IMR-90 (cell line): ENCODE measurements at places on chromosomes 13 and 19. TPM values are rescaled to one million over a fixed set of nuclear protein-coding genes. Genes with fewer than 3 reads are reported as not detected.

GRCh38 chr19:7868671-7869452 lies 5.3 kb downstream of the PRR36 start:
- DNase-seq = peak; percentile 44

DNA sequence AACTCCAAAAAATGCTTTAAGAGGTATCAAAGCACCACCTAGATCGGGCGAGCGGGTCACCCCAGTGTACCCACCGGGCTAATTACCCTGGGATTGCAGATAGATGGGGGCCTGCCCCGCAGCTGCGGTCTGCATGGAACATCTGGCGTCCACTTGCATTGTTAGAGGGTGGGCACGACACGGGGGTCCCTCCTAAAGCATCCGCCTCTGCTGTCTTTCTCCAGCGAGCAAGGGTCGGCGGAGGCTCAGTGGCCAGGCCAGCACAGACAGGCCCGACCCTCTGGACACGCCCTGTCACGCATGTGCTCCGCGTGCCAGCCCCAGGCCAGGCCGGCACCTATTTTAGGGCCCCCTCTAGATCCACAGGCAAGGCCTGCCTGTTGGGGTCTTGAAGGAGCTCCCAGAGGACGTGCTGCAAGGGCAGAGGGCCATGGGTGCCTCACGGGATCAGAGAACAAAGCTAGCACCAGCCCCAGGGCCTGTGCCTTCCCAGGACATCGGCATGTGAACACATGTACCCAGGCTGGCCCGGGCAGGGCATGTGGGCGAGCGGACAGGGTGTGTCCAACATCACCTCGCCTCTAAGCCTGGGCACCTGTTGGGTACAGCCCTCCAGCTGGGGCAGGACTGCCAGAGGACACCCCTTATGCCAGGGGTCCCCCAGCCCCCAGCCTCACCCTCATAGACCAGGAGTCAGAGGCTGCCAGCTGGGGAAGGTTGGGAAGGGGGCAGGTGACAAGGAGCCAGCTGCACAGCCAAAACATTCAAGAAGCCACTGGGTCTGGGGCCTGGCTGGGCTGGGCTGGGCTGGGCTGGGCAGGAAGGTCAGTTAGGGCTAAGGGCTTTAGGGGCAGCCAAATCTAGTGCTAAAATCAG lies 35.6 kb upstream of the NANOS3 start:
- no peak for DNase-seq

The MTUS2 gene
- total RNA-seq = under 0.01 TPM in 1 of 2 replicates, not detected in the other

The PEX11G gene
- total RNA-seq = 0.72 and 1.1 TPM in 2 replicates

The OR10H1 gene
- not detected in 2 replicates for total RNA-seq

DNA sequence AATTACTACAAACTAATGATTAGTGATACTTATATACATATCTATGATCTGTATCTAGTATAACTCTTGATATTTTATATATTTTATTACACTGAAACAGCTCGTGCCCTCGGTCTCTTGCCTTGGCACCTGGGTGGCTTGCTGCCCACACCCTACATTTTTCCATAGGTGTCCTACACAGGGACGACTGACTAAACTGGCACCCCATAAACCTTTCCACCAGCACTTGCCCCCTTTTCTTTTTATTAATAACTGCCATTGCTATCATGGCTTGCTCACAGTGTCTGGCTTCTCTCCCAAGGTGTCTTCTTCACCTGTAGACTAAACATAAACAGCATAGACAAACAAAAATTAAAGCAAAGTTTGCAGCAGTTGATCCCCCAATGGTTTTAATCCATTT lies 30.4 kb downstream of the CLEC4M start:
- DNase-seq = no peak

- no peak for DNase-seq
Measured at GRCh38 chr19:7547159-7547558, 11.6 kb downstream of the PNPLA6 start.

The FOXA3 gene
- total RNA-seq = not detected in 2 replicates

DNA sequence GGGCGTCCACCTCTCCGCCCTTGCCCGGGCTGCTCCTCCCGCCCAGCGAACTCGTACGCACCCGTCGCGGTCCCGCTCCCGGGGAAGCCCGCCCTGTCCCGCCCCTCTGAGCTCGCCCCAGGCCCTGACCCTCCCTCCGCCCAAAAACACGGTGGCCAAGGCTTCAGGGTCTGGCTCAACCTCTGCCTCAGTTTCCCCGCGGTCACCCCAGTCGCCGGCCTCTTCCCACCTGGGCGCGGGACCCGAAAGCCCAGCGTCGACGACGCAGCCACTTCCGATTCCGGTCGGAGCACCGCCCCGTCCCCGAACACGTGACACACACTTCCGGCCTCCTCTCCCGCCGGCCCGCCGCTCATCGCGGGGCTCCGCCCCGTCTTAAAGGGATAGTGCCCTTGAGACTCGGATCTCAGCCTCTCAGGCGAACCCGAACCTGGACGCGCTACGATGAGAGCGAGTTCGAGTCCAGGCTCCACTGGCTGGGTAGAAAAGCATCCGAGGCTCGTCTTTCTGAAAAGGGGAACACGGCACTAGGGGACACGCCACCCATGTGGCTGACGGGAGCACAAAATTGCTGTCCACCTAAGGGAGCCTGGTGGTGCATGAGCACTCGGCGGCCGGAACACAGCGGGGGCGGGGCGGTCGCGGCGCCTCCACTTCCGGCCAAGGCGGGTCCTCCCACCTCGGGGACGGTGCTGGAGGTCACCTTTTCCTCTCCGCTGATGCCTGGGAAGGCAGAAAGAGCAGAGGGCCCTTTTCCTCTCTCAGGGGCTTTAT lies at the start of gene C19orf25:
Gene C19orf25 (minus strand): TSS at position 282 of the 774 bp plus-strand sequence. CDS start 312 bp downstream, outside the sequence.
- DNase-seq = peak; percentile 89

GRCh38 chr19:36460046-36460445 lies 29.3 kb downstream of the ZNF566 start:
- peak; percentile 29 for DNase-seq

The LRRC4B gene
- total RNA-seq = not detected in 2 replicates

- peak; percentile 57 for DNase-seq
Measured at GRCh38 chr19:54160182-54160811, 776 bp upstream of the LENG1 start.

The LIN7B gene
- total RNA-seq = 2.8 and 3.8 TPM in 2 replicates

DNA sequence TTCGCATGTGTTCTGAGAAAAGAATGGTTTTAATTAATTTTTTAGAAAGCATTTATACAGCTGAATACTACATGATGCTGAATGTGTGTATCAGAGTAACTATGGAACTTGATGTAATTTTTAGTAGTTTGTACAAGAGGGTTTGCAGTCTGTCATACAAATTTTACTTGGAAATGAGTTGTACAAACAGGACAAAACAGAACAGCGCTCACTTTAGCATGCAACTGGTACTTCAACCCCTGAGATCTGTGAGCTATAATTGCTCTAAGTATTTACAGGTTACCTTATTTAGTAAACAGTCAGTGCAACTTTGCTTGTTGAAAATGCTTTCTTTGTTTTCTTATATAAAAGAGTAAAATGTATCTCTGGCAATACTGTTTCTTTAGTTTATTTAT lies 706 bp downstream of the TNFRSF19 start:
- peak; percentile 54 for DNase-seq
